ENCODE measurements at places on chromosomes 4 and X.
A peak's percentile ranks its signal among the peaks of the same experiment; 100 is the strongest.

DNA sequence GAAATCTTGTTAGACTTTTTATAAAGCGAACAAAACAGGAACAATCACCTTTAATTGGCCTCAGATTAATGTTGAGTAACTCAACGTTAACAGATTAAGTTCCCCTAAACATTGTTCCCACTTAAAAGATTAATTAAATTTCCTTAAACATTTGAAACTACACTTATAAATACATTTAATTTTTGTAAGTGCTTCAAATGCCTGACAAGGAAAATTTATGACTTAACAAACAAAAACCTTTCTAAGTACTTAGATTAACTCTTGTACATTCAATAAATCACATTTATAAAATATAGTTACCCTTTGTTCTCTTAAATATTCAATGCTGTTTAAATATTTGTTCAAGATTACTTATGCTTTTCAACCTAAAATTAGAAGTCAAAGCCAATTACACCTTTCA is 39.4 kb upstream of the OCIAD2 start:
- DNase-seq = no peak

DNA sequence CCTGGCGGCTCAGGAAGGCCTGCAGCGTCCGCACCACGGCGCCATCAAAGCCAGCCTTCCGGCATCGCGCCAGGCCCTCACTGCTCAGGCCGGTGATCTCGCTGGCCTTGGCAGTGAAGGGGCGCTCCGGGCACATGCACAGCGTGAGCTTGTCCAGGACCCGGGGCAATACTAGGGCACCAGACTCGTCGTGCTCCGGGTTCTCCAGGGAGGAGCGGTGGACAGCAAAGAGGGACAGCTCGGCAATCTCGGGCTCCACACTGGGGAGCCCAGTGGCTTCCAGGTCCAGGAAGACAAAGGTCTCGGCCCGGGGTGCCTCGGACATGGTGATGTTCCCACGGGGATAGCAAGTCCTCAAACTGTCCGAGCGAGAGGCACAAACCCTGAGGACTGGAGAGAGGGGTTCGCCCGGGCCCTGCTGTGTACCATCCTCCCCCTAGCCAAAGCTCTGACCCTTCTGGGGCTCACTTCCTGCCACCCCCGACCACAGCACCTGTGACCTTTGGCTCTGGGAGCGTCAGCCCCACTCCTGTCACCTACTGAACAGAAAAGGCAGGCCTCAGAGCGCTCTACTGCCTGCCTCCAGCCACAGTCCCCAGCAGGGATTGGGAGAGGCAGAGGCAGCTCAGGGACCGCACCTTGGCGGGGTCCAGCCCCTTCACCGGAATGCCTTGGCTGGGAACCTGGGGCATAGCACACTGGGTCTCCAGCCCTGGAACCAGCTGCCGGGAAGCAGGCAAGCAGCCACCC is 575 bp downstream of the TREX2 start:
- no peak for DNase-seq

DNA sequence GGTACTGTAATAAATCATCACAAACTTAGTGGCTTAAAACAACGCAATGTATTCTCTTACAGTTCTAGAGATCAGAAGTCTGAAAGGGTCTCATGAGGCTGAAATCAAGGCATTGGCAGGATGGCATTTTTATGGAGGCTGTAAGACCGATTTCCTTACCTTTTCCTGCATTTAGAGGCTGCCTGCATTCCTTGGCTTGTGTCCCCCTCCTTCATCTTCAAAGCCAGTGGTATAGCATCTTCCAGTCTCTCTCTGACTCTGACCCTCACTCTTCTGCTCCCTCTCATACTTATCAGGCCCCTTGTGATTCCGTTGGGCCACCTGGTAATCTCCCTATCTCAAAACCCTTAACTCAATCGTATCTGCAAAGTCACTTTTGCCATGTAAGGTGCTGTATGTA is 258.2 kb upstream of the JADE1 start:
- no peak for DNase-seq

DNA sequence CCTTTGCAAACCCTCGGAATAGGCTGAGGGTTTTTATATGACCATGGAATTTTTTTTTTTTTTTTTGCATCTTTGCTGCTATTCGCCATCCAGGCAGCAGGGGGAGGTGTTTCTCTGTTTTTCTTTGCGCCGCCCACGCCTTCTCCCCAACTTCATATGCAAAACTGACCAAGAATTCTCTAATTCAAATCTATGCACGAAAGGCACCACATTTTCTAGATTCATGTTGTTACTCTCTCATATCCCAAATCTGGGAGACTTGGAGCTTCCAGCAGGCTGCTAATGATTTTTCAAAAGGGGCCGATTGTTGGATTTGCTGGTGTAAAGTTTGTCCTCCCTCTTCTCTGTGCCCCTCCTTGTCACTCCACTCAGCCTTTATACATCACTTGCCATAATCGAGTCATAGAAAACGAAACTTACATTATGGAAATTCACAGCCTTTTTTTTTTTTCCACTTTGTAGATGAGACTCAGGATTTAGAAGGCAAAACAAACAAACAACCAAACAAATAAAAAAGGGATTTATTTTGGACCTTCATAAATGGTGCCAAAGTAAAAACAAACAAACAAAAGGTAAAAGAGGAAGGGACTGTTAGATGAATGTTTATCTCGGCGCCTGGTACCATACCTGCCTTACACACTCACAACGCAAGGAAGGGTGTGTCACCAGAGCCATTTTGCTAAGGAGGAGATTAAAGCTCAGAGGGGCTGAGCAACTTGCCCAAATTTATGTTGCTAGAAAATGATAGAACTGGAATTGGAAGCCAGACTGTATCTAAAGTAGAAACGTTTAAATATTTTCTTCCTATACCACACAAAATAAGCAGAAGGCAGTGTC is 29.3 kb upstream of the BOD1L1 start:
- peak; percentile 38 for DNase-seq

DNA sequence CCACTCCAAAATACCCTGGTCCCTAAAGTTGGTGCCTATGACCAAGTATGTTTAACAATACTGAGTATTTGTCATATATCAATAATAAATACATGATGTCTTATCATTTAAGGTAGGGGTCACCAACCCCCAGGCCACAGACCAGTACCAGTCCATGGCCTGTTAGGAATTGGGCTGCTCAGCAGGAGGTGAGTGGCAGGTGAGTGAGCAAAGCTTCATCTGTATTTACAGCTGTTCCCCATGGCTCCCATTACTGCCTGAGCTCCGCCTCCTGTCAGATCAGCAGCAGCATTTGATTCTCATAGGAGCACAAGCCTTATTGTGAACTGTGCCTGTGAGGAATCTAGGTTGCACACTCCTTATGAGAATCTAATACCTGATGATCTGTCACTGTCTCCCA is 126.2 kb downstream of the HNRNPD start:
- no peak for DNase-seq

GRCh38 chr4:105619188-105619931 is 66.9 kb downstream of the ARHGEF38 start:
- DNase-seq = no peak

DNA sequence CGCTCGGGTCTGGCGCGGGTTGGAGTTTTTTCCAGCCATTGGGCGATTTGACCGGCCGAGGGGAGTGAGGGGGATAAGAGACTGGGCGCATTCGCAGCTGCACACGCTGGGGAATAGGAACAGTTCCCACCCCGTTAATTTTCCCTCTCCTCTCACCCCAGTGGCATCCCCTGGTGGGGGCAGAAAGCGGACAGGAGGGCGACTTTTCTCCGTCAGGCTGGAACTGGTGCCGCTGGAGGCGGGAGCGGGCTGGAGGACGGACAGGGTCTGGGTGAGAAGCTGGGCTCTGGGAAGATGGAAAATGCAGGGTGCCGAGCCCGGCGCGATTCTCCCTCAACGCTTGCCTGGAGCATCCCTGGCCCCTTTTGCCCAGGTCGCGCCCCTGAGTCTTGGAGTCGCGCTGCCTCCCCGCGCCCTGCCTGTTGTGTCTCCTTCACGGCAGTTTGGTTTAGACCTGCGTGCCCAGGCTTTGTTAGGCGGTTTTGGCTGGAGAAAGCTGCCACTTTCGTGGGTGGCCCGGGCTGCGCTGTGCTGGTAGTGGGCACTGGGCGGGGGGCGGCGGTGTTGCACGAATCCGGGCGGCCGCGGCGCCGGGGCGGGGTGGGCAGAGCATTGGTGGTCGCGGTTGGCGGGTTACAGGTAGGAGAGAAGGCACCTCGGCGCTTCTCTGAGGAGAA is 2.0 kb downstream of the ADGRL3 start:
- peak; percentile 9 for DNase-seq

DNA sequence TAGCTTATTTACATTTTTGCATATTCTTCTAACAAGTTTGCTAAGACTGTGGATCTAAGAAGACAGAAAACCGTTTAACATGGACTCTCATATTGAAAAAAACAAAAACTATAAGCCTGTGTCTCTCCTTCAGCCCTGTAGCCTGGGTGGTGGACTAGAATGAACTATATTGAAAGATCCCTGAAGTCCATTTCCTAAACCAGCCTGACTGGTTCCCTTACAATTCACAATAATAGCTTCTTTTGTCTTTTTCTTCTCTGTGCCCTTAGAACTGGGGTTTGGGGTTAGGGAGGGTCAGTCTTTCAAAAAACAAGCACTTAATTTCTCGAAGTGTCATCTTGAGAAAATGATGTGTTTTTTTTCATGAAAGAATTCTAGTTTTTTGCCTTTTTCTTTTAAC is 59.0 kb downstream of the GSTCD start:
- DNase-seq = no peak

- peak; percentile 78 for DNase-seq
These were observed 19.7 kb downstream of the TRIM2 start for GRCh38 chr4:153223930-153224329.

DNA sequence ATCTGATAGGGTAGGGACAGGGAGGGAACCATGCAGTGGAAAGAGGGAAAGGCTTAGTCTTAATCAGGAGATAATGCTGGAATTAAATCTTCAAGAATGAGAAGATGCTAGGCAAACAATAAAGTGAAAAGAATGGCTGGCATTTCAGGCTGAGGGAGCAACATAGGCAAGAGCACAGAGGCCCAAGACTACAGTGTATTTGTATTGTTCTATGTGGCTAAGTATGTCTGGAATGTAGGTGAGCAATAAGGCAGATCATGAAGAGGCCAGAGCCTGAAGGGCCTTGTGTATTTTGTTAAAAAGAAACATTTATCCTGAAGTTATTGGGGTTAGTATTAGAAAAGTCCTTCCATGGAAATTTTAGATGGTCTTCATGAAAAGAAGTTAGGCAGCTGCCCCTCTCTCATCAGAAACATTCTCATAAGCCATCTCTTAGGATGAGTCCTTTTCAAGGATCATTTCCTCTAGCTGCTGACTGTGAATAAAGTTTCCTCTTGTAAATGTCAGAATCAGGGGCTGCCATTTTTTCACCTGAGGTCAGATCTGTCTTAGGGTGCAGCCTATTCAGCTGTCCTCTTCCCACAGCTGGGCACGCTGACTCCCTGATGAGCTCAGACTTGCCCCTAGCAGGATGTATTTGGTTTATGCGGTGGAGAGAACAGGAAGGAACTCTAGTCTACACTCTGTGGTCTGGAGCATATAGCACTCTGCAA is 46.3 kb downstream of the ATP10D start:
- DNase-seq = peak; percentile 70

DNA sequence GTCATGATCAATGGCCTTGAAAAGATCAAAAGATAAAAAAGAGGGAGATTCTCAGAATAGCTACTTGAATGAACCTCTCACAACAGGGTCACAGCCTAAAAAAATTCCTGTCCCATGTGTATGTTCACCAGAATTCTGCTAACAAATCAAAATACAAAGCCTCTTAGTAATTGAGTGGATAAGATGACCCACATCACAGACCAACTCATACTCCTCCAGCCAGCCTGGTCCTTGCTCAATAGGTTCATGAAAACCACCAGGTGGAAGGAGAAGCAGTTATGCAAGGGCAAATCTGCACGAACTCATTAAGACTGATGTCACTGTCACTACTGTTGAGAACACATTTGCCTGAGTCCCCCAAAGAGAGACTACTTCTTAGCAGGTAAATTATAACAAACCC is 21.5 kb downstream of the WDFY3 start:
- no peak for DNase-seq

- DNase-seq = no peak
These were observed 465.2 kb downstream of the CENPC start for GRCh38 chr4:67080046-67080557.

DNA sequence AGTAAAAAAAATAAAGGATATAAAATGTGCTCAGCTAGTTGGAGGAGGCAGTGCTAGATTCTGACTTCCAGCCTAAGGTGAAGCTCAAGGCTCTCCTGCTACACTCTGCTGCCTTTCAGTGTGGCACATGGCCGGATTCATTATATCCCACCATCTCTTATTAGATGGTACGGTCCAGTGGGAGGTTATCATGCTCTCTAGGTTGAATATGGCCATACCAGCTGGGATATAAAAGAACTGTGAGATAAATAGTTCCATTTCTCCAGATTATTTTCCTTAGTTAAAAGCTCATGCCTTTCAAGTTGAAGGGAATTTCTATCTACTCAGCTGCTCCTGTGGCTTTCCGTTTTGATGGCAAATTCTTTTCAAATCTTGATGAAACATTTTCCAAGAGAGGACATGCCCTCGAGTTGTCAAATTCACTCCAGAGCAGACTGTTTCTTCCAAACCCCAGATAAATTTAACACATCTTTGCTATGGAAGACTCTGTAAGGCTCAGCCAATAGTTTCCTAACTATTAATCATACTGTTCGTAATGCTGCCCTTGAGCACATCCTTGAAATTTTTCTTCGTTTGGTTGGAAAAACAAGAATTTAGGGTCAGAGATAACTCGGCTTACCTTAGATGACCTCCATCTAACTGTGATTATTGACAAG is 2.2 kb upstream of the MGARP start:
- no peak for DNase-seq

DNA sequence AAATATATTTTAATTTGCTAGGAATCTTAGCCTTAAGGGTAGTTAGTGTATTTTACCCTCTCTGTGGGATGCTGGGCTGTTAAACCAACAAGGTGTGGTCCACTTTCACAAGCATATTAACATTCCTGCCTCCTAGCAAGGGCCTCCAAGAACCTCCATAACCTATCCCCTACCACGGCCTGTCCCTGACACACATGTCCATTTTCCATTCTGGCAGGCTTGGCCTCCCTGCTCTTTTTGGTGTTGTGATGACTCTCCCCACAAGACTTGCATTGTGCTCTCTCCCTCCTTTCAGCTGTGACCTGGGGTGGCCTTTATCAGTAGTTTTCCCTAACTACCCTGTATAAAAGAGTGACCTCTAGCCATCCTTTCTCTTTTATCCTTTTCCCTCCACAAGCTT is 120.2 kb downstream of the KLHL8 start:
- DNase-seq = no peak

DNA sequence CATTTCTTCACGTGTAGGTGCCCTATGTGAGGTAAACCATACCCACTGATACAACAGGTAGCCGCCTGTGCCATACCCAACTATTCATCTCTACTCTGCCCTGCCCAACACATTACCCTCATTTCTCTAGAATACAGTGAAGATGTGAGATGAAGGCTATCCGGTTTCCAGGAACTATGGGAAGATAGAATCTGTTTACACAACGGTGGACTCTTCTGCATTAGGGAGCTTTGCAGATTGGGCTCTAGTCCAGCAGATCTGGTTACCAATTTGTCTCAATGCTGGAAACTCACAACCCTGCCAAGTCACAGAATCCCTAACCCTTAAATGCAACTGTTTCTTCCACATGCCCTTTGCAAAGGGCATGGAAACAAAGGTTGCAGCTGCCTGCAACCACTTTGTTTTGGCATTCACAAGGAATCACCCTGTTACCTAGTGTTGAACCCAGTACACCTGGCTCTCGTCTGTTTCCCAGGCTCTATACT is 6.4 kb upstream of the SLAIN2 start:
- no peak for DNase-seq

Data from RWPE1 (cell line).